ENCODE measurements at places on chromosomes 12 and 14.

DNA sequence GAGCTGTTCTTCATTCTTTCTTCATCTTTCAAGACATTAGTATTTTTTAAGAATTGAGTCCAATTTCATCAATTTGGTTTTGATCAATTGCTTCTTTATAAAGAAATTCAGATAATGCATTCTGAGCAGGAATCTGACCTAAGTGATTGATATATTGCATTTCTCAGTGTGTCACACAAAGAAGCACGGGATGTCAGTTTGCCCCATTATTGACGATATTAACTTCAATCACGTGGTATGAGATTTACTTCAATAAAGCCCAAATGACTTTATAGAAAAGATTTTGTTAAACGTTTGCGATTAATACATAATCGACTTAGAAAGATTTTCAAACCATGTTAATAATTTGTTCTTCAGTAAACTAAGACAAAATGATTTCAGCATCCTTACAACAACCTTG, 1254.2 kb downstream of the FSCB start:
- no peak for DNase-seq

DNA sequence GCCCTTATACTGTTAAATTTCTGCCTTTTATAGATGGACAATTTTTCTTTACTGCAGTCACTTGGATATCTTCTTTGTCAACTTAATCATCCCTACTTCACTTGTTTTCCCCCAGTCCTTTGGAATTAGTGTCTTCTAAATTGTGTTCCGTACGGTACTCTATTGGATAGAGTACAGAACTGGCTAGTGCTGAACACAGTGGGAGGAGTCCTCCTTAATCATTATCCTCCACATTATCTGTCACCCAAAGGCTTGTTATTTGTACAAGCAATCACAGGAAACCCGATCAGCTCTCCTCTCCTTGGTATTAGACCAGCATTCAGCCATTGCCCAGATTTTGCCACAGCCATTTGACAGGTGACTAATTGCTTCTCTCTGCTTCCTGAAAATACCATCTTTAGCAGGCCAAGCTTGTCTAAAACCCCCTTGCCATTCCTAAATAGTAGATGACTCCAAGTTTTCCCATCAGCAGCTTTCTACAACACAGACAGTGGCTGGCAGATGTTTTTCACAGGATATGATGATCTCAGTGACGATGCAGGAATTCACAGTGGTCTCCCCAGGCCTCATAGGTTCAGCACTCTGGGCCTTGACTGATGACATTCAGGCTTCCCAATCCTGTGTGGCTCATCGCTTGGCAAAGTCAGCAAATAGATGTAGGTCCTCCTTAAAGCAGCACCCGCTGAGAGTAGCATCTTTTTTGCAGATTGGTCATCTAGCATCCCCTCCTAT, 216.0 kb upstream of the RGS6 start:
- DNase-seq = no peak

- DNase-seq = no peak
Measured at GRCh38 chr14:75831455-75831854, 150.3 kb downstream of the TGFB3 start.

GRCh38 chr14:31457665-31458659, 656 bp upstream of the DTD2 start:
- no peak for DNase-seq

- DNase-seq = no peak
Measured at GRCh38 chr12:114404926-114405518, 922 bp downstream of the TBX5 start.
